Spleen (tissue), 13 donors: ENCODE measurements at places on chromosomes 11 and 22. TPM values are rescaled to one million over a fixed set of nuclear protein-coding genes. Genes with fewer than 3 reads are reported as not detected.

Gene CCDC157
- total RNA-seq = 5.2 TPM

- DNase-seq = no peak
These were observed 139.5 kb upstream of the CADM1 start for GRCh38 chr11:115643549-115644270.

Gene ROBO4
- 147 TPM for total RNA-seq

Gene OR51B2
- not detected for total RNA-seq

Gene IRF7
- 85.3 TPM for total RNA-seq

GRCh38 chr11:61045271-61045670 lies 57.0 kb upstream of the CD5 start:
- DNase-seq = no peak

Gene NCAM1
- 7.7 TPM for total RNA-seq

- no peak for DNase-seq
These were observed 29.6 kb downstream of the INSC start for GRCh38 chr11:15144347-15144746.

Gene RFPL1
- not detected for total RNA-seq

DNA sequence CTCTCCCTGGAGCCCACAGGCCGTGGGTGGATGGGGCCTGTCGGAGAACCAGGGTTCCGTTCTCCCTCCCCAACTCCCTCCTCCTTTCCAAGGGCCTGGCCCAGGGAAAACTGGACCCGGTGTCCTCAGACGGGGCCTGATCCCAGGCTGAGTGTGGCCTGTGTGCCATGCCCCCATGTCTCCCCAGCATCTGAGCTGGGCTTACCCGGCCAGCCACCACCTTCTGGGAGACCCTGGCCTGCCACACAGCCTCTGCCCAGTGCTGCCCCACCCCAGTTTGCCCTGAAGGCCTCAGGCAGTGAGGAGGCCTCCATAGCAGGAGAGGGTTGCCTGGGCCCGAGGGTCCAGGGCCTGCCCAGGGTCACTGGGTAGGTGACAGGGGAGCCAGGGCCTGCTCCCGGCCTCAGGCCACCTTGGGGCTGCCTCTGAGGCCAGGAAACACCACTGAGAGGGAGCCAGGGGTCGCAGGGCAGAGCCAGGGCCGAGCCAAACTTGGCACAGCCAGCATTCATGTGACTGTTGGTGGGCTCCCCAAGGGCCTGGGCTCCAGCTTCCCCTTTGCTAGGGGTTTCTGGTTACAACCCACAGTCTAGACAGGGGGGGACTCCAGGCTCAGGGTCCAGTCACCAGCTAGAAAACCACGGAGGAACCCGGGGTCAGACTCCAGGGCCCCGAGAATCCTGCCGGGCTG lies 590 bp upstream of the IFITM10 start:
- peak; percentile 80 for DNase-seq

Gene OR10D3
- total RNA-seq = not detected

Gene SLC6A5
- not detected for total RNA-seq

Gene NRIP3
- 0.39 TPM for total RNA-seq

DNA sequence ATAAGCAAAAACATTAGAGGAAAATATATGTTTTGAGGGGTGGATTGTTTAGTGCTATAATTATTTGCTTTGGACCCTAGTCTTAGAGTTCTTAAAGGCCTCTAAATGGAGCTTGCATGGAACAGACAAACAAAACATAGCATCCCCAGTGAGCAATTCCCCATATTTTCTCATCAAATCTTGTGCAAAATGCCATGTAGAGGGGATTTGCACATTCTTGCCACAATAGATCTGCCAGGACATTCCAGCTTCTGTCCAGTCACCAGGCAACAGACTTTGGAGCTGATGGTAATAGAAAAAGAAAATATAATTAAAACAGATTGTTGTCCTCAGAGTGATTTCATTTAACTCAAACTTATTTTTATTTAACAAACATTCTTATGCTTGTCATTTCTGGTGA lies 360.3 kb upstream of the PDGFD start:
- no peak for DNase-seq

- DNase-seq = no peak
These were observed 135.6 kb downstream of the SBF2 start for GRCh38 chr11:10158461-10158860.

Gene GPHA2
- total RNA-seq = not detected

Gene LRRC56
- 1.9 TPM for total RNA-seq

GRCh38 chr11:88359114-88359513 lies 21.6 kb upstream of the CTSC start:
- DNase-seq = no peak

Gene RTCB
- total RNA-seq = 74.1 TPM

Gene HEPHL1
- total RNA-seq = not detected

DNA sequence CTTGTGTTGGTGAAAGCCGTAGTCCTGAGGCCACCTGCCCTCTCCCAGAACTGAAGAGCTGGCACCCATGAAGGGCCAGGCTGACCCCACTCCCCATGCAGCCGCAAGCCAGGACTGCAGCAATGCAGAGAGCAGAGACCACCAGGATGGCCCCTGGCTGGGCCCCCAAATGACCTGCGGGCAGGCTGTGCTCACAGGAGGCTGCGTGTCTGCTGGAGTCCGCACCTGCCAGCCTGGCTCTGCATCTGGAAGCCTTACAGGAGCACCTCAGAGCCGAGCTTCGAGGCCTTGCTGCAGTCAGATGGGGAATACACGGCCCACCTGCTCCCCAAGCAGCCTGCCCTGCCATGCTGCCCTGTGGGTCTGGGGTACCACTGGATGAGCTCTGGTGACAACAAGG lies 1336.8 kb downstream of the TBC1D22A start:
- peak; percentile 83 for DNase-seq

DNA sequence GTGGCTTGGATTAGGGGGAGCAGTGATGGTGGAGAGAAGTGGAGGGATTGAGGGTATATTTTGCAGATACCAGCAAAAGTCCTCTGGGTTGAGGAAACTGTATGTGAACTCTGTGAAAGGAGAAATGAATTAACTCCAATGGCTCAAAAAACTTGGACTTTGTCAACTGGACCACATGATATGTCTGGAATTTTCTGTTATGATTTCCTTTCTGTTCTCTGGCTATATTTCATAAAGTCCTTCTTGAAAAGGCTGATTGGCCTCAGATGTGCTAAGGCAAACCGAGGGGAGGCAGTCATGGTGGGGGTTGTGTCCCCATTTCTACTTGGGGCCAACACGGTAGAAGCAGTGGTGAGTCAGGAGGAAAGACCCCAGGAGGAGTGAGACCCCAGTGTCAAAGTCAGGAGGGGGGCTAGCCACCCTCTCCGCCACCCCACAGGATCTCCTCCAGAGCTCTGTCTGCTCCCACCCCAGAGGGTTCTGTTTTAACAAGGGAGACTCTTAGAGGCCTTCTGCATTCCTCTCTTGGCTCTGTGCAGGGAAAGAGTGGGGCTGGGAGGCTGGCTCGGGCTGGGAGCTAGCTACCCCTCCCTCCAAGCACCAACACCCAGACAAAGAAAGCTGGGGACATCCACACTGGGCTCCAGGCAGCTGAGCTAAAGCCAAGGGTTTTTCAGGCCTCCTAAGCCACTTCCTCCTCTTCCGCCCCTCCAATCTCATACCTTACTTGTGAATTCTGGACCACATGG lies 13.8 kb downstream of the CHRDL2 start:
- DNase-seq = peak; percentile 20

Gene MFNG
- 93.5 TPM for total RNA-seq

GRCh38 chr11:121466063-121466794 lies 13.5 kb upstream of the SORL1-AS1 start:
- no peak for DNase-seq

GRCh38 chr11:68750195-68751003 lies 921 bp downstream of the TESMIN start:
- peak; percentile 85 for DNase-seq

Gene OR5AR1
- not detected for total RNA-seq

Gene OLFML1
- 12.8 TPM for total RNA-seq

Gene CAT
- total RNA-seq = 93.4 TPM

GRCh38 chr11:117843666-117844484 lies 19.3 kb upstream of the FXYD2 start:
- DNase-seq = peak; percentile 94

Gene PRR33
- not detected for total RNA-seq

DNA sequence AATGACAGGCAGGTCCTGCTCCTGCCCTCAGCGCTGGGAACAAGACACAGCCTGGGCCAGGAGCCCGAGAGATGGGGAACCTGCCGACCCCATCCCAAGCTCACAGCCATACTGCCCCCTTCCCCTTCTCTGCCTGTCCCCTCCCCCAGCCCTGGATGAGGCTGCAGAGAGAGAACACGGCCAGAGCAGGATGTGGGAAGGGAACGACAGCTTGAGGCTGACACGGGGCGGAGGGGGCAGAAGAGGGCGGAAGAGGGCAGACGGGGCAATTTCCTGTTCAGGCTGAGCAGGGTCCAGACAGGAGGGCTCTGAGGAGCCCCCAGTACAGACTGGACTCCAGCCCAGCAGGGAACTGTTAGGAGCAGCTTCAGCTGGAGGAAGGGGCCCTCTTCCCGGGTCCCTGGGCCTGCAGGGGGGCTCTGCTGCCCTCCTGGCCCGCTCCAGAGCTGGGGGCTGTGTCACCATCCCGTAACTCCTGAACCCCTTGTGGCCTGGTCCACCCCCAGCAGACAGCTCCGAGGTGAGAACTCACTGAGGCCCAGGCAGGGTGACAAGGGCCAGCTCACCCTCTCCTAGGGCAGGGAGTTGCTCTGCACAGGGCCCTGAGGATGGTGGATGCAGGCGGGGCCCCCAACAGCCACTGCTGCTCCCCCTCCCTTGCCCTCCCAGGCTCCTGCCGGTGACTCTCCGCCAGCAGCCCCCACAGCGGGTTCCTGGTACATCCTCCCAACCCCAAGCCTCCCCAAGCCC lies 5.7 kb downstream of the CTSD start:
- DNase-seq = peak; percentile 93

DNA sequence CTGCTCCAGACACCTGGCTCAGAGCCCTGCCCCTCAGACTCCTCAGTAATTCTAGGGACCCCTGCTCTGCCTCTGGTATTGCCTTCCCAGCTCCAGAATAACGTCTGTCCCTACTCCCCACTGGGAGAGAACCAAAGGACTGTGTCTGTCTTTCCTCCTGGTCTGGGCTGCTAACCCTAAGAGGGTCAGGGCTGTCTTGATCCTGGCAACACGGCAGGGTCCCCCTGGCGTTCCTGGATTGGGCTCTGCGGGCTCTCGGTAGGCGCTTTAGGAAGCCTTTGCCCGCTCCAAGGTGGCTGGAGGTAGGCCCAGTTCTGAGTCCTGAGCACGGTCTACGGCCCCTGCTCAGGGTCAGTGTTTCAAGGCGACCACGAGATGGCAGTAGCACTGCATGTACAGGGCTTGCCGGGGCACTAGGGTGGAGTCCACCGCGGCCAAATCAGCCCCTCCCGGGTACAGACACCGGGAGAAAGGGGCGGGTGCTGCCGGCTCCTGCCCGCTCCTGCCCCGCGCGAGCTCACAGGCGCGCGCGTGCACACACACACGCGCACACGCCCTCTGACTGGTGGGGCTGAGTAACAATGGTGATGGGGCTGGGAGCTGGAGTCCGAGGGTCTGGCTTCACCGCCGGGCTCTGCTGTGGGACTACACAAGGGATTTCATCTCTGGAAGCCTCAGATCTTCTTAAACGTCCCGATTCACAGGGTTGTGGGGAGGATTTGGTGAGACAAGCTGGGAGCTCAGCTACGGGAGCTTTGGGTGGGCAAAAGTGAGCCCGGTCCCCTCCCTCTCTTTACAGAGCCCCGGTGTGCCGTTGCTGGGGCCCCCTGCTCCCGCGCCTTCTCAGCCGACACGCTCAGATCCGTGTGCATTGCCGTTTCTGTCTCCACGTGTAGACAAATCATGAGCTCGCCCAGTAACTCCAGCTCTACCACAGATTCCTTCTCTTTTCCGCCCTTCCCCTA lies 30.1 kb upstream of the HMOX1 start:
- peak; percentile 97 for DNase-seq

Gene MOV10L1
- not detected for total RNA-seq

Gene C11orf52
- not detected for total RNA-seq

Gene MRPL21
- 33.2 TPM for total RNA-seq

Gene SPTBN2
- 3.3 TPM for total RNA-seq

- DNase-seq = peak; percentile 9
These were observed 15.6 kb upstream of the MFRP start for GRCh38 chr11:119361941-119362725.

Gene FREY1
- total RNA-seq = 0.57 TPM
